ENCODE measurements at places on chromosomes 16 and 17.

DNA sequence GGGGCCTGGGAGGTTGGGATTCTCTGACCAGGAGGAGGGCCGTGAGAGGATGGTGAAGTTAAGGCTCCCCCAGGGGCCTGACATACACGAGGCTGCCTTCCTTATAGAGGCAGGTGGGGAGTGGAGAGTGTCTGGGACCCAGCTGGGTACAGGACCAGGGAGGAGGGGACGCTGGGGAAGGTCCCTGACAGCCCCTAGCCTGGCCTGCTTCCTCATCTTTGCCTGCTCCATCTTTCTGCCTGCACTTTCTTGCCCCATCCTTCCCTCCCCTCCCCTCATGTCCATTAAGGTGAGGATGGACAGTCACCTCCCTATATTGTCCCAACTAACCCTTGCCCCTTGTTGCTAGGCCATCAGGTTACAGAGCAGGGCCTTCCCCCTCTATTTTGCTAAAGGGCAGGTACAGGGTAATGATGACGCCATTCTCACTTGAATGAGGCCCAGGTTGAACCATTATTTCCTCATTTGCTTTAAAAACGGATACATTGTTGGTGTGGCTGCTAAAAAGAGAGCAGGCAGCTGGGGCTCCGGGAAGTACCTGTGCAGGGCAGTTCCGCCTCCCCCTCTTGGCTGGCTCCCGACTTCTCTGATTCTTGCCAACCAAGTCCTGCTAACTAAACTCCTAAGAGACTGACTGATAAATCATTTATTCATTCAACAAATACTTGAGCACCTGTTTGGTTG is 1.3 kb downstream of the C17orf99 start:
- no peak for DNase-seq

- no peak for DNase-seq
Observed at GRCh38 chr16:81481207-81481821, 36.7 kb downstream of the CMIP start.

DNA sequence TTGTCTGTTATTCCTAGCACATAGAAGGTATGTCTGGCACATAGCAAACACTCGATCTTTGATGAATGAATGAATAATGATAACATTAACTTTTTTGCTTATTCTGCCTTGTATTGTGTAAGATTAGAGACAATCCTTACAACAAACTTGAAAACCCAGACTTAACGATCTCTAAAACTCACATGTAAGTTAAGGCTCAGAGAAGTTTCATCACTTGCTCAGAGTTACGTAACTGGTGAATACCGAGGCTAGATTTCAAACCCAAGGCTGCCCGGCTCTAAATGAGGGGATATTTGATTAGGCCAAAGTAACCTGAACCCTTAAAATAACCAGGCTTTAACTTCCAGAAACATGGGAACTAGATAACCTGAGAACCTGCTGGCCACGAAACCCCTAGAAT is 22.3 kb downstream of the CAPNS2 start:
- no peak for DNase-seq

DNA sequence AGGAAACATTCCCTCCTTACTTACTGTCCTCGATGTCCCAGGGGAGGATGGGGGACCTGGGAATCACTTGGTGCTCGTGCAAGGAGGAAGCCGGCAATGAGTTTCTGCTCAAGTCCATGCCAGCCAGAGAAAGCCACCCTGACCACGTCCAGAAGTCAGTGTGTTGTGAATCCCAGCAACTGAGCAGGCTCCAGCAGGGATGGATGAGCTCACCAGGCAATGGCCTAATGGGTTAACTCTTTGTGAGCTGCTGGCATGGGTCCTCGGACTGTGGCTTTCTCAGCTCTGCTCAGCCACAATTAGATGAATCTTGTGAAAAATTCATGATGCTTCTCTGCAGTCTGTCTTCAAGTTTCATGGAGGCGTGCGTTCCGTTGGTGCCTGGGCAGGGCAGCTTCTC is at the start of gene PIRT:
Gene PIRT, minus strand, starts transcription at position 167 of the 400 bp plus-strand sequence. CDS start 12,442 bp downstream, outside the sequence.
- no peak for DNase-seq

DNA sequence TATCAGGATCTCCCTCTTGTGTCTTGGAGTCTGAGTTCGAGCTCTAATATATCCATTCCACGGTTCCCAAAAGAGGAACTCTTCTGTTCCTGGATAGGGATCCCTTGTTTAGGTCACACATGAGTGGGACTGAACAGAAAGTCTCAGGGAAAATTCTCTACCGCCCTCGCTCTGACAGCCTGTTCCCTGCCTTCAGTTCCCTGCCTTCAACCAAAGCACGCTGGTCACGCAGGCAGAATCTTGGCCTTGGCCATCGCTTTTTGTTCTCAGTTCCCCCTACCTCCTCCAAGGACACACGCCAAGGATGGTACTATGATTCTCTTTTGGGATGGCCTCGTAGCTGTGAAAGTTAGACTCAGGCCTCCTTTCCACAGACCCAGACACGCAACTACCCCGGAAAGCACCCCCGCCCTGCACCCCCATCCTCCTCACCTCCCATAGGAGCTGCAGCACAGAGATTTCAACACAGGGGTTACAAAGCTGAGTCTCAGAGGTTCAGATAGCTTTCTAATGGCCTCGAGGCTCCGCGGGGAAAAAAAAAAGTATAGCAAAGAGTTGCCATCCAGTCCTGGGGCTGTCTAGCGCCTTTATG is 1.5 kb upstream of the SHISA6 start:
- DNase-seq: no peak

GRCh38 chr17:49575679-49576087 is at the start of gene NXPH3:
Gene NXPH3 (plus strand): TSS chr17:49575871. CDS start chr17:49576220, 349 bp downstream.
- peak; percentile 36 for DNase-seq

- no peak for DNase-seq
Observed at GRCh38 chr16:27330542-27330941, 16.8 kb downstream of the IL4R start.

GRCh38 chr17:82371333-82372248 is at the start of gene UTS2R:
Gene UTS2R (plus strand): TSS chr17:82371765. CDS start chr17:82374325, 2,560 bp downstream.
- DNase-seq: no peak

GRCh38 chr16:53449816-53450517 is 15.7 kb downstream of the RBL2 start:
- no peak for DNase-seq

Measured in renal pelvis (tissue), 12 donors.